Activated CD4-positive, alpha-beta T cell treated with anti-CD3 and anti-CD28 coated beads, Interleukin-2, amount 50 U/mL, for 4 hours (primary cell): ENCODE measurements at places on chromosomes 2 and 18.

DNA sequence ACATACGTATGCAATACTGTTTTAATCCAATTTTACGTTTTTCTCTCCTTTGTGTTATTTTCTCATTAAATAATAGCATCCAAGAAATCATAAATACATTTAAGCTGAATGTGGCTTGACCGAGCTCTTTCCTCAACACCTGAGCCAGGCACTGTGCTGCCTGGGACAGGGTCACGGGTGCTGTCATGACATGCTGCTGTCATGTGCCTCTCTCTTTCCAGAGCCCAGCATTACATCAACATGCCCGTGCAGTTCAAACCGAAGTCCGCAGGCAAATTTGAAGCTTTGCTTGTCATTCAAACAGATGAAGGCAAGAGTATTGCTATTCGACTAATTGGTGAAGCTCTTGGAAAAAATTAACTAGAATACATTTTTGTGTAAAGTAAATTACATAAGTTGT is 94.1 kb upstream of the LDLRAD4 start:
- DNase-seq, result no peak

DNA sequence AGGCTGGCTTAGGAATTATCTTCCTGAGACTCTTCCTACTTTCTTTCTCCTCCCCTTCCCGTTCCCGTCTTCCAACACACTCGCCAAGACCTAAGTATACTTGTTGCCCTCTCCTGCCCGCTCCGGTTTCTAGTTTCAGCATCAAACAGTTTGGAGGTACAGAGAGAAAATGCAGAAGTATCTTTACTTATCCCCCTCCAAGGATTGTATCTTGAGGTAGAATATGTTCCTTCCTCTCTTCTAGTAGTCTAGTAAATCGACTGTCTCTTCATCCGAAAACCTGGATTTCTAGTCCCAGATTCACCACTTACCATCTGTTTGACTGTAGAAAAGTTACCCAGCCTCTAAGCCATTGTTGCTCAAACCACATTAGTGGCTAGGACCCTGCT is 755 bp downstream of the EIF4E2 start:
- no peak for DNase-seq

- no peak for DNase-seq
These were observed 29.8 kb downstream of the STARD6 start for GRCh38 chr18:54327818-54328217.

- DNase-seq, result no peak
These were observed 124.0 kb downstream of the HDAC4 start for GRCh38 chr2:239276851-239277250.

GRCh38 chr2:130976591-130977237 is 116.5 kb downstream of the FAM168B start:
- no peak for DNase-seq

- DNase-seq, result no peak
These were observed 7.9 kb downstream of the HS6ST1 start for GRCh38 chr2:128310761-128311160.

- no peak for DNase-seq
These were observed 677 bp downstream of the GAD1 start for GRCh38 chr2:170817093-170818035.

DNA sequence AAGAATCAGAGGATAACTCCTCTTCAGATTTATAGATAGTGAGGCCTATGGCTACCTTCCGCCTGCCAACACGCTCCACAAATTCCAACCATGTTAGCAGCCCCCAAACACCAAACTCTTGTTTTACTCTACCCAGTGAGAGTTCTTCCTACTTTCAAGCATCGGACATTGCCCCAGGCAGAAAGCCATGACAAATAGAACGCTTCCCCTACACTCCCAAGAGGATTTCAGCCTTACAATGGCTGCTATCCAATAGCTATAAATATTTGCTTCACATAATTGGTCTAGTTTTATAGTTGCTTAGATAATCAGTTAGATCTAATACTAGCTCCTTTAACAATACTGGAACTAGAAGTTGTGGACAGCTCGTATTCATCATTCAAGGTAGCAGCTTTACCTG is 503.4 kb upstream of the VRK2 start:
- DNase-seq, result no peak

DNA sequence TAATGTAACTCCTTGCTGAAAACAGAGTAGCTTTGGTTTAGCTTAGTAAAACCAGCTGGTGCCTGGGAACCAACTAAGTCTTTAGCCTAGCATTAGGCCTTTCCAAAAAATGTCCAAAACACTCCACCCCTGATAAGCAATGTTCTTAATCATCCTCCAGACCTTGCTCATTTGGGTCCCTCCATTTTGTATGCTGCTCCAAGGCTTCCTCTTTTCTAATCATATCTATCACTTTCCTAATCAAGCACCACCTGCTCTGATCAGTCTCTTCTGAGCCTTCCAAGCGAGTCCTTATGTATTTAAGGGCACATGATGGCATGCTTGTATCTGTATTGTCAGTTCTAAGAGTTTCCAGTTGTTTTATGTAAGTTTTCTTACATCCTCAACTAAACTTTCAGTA is 23.6 kb downstream of the THADA start:
- no peak for DNase-seq

DNA sequence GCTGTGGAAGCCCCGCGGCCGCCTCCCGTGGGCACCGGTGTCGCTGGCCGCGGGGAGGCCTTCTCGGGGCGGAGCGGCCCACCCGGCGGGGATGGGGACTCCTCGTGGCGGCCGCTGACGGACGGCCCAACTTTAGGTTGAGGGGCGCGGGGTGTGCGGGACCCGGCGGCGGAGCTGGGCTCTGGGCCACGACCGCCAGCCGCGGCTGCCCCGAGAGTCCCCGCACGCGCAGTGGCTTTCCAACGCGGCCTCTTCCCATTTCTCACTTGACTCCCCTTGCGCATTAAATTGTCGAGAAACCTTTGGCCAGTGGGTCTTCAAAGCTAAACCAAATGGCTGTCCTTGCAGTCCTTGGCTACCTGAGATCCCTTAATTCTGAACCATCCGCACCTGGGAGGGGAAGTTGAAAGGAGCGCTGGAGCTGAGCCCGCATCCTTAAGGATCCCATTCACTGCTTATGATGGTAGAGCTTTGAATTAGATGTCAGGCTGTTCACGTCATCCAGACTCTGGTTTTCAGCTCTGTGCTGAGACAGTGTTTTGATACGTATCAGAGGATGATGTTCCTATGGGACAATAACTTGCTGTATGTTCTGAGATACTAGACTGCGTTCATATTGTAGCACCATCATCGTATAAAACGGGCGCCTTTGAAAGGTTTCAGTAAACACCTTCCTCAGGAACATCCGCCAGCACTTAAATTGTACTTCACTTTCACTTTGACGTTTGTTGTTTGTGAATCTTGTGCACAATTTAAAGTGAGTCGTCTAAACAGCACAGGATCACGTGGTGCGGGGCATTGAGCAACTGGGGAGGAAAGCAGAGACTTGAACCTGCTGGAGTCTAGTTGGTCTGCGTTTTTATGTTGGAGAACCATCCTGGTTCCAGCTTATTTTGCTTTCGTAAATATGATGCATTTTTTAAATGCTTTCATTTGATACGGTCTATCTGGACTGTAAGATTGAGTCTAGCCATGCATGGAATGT is 874 bp downstream of the CLIP4 start:
- peak; percentile 63 for DNase-seq

DNA sequence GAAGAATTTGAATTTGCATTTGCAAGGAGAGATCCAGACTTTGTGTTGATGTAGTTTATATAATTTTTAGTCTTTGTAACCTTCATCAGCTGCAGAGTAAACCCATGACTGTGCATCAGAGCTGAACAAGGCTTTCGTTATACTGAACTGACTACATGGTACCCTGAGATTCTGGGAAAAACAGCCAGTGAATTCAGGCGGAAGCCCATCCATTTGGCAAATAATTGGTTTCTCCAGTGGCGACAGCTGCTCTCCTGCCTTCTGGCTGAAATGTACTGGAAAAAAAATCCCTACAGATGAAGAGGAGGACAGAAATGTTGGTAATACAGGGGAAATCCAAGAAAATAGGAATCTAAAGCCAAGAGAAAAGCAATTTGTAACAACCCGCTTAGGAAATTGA is 657.5 kb upstream of the CDH7 start:
- no peak for DNase-seq

DNA sequence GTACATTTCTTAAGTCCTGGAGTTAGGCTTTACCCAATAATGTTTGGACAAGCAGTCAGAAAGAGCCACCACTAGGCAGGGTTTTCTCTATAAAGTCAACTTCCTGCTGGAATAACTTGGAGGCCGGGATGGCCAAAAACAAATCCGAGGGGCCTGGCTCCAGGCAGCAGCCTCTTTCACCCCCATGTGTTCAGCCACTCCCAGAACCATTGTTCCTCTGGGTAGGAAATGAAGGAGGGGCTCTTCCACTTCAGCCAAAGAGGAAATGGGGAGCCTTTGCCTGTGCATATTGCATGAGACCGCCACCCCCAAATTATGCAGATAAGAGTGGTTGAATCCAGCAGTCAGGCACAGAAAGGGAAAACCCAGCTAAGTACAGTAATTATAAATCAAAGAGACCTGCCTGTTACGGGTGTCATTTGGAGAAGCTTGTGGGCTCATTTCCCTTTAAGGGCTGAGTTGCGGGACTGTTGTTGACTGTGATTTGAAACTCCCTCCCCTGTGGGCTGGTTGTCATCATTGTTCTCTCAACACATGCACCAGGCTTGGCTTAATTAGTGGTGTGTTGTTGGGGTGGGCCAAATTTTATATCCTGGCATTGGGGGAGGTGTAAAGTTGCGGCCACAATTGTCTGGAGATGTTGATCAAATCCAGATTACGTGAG is 212.8 kb upstream of the SOX11 start:
- DNase-seq, result no peak

GRCh38 chr2:207978177-207978948 is 47.0 kb downstream of the PLEKHM3 start:
- no peak for DNase-seq

DNA sequence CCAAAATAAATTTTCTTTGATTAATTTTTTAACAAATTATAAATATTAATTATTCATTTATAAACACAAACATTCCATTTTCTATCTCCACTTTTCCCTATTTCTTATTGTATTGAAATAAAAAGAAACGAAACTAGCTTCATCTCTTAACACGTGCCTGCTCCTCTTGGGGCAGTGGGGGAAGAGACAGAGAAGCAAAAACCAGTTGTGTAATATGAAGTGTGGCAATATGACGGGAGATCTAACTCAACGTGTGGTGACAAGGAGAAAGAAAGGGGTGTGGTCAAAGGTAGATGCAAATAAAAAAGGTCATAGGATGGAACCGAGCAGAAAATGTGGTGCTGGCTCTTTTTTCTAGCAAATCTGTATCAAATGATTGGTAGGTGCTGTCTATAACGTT is 106.9 kb upstream of the SLC8A1 start:
- no peak for DNase-seq

DNA sequence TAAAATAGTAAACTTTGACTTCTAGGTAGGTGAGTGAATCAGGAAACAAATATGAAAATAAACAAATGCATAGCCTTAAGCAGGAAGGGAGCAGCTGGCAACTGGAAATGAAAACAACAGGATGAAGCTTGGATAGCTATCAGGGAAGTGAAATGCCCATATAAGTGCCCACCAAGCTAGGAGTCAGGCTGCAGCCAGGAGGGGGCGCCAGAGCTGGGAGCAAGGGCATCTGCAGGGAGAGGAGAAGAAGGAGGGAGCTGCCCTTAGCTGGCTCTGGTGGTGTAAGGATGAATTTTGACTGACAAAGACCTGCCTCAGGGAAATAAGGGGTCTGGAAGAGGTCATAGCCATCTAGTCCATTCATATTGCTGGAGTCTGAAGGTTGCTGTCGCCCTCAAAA is 298.3 kb downstream of the TDRD15 start:
- DNase-seq, result no peak

GRCh38 chr2:201139836-201140604 is 24.1 kb downstream of the CFLAR start:
- no peak for DNase-seq

GRCh38 chr2:225038231-225038523 is 4.1 kb downstream of the DOCK10 start:
- DNase-seq, result no peak

DNA sequence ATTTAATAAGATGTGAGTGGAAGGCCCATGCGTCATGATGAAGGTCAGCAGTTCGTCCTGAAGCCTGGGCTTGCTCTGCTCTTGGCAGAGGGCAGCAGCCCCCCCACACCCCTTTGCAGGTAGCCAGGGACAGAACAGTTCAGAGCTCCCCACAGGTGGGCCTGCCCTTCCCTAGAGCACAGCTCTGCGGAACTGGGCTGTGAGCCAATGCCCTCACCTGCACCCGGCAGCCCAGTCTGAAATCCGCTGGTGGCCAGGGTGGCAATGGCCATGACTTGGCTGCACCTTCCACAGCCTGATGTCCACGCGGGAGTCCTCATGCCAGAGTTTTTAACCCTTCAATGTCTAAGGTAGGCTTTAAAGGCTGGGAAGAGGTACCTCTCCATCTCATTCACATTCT is 136.7 kb downstream of the ACKR3 start:
- DNase-seq, result no peak

- no peak for DNase-seq
These were observed 325.9 kb upstream of the LINC00305 start for GRCh38 chr18:64474773-64475172.

DNA sequence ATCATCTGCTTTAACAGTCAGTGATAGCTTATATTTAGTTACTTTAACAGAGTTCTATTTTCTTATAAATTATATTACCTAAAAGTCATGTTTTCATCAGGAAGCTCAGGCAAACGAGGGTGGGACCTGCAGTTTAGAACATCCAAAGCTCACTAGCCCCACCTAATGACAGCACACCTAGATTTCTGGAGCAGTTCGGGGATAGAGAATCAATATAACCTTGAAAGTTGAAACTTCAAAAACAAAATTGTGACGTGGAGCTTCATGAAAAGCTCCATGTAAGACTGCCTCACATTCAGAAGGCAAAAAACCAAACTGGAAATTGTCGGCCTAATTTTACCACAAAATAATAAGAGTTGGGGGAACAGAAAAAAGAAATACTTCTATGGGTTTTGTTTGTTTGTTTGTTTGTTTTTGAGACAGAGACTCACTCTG is 185.9 kb upstream of the CCDC150 start:
- DNase-seq, result peak; percentile 4

DNA sequence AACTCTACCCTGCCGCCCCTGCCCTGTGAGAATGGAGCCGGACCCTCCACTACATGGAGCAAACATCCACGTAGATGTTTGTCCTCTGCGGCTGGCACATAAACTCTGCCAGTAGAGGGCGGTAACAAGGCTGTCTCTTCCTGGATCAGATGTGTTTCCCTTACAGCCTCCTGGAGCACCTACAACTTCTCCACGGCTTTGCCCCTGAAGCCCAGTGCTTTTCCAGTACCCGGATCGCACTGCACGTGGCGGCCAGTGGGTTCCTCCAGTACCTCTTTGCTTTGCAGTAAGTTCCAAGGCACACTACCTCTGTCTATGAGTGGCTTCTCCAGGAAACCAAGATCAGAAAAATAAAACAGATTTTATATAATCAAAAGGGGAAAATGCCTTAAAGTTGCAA is 651.3 kb downstream of the DCDC2C start:
- no peak for DNase-seq

DNA sequence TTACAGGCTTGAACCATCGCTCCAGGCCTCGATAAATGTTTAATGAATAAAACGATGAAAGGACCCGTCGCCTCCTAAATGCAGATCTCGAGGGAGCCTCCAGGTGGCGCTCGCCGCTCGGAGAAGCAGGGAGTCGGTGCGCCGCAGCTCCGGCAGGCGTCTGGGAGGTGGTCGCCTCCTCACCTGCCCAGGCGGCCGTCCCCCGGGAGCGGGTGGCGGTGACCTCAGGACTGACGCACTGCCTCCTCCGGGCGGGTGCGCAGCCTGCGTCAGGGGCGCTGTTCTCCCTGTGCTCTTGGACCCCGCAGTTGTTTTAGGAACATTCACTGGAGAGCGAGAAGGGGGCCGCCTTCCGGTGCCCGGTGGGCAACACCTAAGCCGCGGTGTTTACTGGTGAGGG is 38.6 kb upstream of the POLE4 start:
- DNase-seq, result peak; percentile 64

- no peak for DNase-seq
These were observed 4.6 kb upstream of the SERTAD2 start for GRCh38 chr2:64658269-64658668.
